H9 (cell line): ENCODE measurements at places on chromosomes 1 and 21.

- no peak for DNase-seq
Observed at GRCh38 chr1:201518071-201518470, 11.1 kb upstream of the CSRP1 start.

GRCh38 chr1:209190591-209191261 lies 392.8 kb upstream of the CAMK1G start:
- DNase-seq, result peak; percentile 89

- DNase-seq, result no peak
Observed at GRCh38 chr1:108034396-108034795, 69.4 kb upstream of the VAV3 start.

GRCh38 chr1:227779021-227779441 lies 36.4 kb upstream of the PRSS38 start:
- peak; percentile 18 for DNase-seq

DNA sequence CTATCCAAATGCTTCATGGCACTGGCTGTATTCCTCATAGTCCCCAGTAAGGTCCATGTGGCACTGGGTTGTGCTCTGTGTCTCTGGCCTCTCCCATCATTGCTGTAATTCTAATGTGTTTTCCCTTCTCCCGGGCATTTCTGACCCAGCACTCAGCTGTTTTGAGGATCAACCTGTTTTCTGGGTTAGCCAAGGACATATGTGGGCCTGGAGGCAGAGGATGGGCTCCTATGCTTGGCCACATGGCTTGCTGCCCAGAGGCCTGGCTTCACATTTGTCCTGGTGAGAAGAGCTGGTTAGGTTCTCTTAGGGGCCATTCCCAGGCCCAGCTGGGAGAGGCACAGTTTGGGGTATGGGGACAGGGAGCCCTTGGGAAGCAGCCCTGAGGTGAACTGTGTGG lies 103.1 kb downstream of the FAM78B start:
- DNase-seq, result no peak

DNA sequence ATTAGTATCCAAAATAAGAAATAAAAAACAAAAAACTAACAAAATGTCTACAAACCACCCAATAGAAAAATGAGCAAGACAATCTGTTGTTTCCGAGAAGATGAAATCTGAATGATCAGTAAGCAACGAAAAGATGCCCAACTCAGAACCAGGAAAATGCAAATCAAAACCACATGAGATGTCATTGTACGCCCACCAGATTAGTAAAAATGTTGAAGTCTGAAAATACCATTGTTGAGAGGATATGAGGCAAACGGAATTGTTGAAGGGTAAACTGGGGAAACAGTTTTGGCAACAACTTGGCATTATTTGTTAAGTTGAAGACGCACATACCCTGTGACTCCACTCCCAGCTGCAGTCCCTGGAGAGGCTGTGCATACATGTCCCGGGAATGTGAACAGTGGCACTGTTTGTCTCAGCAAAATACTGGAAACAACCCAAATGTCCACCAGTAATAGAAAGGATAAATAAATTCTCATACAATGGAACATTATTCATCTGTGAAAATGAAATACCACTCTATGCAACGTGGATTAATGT lies 10.6 kb downstream of the ZBTB17 start:
- DNase-seq, result no peak

DNA sequence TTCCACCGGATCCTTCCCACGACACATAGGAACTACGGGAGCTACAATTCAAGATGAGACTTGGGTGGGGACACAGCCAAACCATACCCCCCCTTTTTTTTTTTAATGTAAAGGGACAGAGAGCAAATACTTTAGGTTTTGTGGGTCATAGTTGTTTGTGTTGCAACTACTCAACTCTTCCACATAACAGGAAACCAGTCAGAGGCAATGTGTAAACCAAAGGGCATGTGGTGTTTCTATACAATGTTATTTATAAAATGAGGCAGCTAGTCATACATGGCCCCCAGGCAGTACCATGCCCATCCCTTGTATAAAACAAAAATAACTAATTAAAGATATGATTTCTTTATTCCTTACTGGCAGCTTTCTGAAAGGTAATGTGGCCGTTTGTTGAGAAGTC lies 845.4 kb upstream of the ADAMTS5 start:
- no peak for DNase-seq

- DNase-seq, result no peak
Observed at GRCh38 chr1:230152999-230153398, 86.0 kb downstream of the GALNT2 start.

DNA sequence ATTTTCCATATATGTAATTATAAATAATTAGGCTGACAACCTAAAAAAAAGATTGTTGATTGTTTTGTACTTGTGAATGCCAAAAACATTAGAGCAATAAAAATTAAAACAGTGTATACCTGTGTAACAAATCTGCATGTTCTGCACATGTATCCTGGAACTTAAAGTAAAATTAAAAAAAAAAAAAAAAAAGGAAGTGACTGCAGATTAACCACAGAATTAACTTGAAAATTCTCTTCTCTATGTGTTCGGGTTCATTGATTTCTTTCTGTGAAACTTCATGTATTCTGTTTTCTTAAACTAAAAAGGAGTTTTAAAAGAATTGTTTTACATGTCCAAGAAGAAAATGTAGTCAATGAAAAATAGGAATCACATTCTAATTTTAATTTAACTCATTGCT lies 95.7 kb downstream of the FASLG start:
- DNase-seq, result no peak

DNA sequence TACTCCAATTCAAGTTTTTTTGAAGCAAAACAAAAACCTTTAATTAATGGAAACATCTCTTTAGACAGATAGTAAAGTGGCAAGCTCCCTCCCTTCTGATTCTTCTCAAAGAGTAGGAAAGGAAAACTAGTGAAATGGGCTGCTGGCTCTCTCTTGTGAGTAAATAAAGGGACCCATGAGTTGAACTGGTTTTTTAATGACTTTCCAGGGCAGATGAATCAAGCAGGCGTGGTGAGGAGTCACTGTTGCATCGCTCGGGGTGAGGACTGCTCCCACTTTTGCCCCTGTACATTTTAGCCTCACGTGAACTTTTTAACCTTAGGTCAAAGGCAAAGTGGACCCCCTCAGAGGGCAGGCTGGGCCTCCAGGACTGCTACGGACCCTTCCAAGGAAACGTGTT lies 64.8 kb downstream of the ABCA4 start:
- DNase-seq, result no peak

DNA sequence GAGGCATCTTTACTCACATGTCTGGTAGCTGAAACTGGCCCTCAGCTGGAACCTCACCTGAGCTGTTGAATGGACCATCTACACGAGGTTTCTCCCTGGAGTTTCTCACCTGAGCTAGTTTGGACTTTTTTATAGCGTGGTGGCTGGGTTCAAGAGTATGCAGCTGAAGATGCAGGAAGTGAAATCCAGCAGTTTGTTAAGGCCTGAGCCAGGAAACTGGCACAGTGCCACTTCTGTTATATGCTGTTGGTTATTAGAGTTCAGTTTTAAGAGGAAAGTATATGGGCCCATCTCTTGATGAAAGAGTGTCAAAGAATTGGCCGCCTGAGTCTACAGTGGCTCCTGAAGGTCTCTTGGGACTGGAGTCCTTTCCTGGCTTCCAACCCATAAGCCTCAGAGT lies 35.6 kb downstream of the STUM start:
- DNase-seq, result no peak

DNA sequence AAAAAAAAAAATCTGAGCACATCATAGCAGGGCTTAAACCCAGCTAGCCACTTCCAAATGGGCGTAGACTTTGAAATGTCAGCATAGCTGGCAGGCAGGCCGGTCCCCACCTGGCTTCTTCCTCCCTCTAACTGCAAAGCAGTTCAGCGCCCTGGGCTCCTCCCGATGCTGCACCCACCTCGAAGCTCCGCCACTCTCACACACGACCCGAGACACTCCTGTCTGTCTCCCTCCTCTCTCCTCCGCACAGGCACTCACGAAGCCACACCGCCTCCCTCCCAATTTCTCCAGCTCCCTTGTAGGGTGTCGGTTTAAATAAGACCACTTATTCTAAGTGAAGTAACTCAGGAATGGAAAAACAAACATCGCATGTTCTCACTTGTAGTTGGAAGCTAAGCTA lies 301.3 kb downstream of the NPHP4 start:
- DNase-seq, result no peak
